Tibial nerve (tissue), 4 donors: ENCODE measurements at places on chromosomes 2 and 18.
A peak's percentile ranks its signal among the peaks of the same experiment; 100 is the strongest.

- DNase-seq = no peak
Observed at GRCh38 chr18:8811115-8811514, 105.8 kb downstream of the MTCL1 start.

- no peak for DNase-seq
Observed at GRCh38 chr2:156512451-156512850, 76.3 kb downstream of the GPD2 start.

DNA sequence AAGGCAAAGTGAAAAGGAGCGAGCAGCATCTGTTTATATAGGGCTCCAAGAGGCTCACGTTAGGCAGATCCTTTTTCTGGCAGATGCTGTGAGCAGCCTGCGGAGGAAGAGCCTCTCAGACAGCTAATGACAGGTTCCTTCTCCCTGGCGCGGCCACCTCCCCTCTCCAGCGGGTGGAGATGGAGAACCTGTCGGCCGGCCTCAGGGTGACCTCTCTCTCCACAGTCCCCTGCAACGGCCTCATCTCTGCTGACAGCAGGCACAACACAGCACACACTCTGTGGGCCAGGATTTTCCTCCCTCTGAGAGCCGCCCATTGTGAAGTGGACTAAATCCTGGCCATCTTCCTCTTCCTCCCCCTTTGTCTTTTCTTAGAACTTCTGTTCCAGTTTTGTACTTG is 119.8 kb downstream of the PRKCE start:
- DNase-seq = peak; percentile 25

DNA sequence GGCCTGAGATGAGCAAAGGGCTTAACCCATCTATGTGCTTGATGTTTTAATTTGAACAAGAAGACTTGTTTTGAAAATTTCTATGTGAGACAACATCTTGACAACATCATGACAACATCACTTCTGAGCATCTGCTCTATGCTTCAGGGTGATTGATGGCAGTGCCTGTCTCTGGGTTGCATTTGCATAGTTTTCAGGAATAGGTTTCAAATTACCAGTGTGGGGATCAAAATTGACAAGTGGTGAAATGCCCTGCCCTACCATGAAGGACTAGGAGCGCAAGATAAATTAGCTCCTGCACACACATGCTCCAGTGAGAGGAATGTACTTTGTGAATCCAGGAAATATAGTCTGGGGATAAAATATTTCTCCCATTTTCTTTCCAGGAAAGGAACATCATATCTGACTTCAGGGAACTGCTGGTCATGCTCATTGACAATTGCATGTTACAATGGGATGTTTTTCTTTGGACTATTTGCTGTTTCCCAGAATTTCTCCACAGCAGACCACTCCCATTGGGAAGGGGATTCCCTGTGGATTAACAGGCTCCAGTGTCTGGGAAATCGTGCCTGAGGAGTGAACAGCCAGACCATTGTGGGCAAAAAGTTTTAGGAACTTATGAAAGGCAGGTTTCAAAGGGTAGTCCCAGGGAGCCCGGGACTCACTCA is 45.3 kb upstream of the IL1R2 start:
- DNase-seq = no peak

GRCh38 chr2:128380961-128381938 is 62.6 kb upstream of the HS6ST1 start:
- DNase-seq = no peak

DNA sequence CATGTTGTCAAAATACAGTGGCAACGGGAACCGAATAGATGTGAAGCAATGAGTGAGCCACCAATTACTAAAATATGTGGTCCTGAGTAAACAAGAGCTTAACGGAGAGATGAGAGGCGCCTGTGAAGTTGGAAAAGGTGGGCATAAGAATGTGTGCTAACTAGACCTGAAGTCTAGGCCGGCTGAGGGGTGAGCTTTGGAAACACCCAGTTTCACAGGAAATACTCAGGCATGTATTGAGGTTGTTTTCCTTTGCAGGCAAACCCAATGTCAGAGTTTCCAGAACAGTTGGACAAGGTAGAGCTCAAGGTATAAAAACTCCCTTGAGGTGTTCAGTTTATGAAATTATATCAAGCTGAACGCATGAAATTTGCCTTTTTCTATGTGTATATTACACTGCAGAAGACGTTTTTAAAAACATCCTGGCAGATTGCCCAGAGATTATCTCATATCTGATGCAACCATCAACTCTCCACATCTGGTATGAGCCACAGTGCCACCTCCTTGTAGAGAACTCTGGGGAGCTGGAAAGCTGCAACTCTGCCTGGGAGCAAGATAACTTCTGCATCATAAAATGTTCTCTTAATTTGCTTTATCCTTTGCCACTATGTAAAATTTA is 3.9 kb upstream of the WDSUB1 start:
- no peak for DNase-seq

DNA sequence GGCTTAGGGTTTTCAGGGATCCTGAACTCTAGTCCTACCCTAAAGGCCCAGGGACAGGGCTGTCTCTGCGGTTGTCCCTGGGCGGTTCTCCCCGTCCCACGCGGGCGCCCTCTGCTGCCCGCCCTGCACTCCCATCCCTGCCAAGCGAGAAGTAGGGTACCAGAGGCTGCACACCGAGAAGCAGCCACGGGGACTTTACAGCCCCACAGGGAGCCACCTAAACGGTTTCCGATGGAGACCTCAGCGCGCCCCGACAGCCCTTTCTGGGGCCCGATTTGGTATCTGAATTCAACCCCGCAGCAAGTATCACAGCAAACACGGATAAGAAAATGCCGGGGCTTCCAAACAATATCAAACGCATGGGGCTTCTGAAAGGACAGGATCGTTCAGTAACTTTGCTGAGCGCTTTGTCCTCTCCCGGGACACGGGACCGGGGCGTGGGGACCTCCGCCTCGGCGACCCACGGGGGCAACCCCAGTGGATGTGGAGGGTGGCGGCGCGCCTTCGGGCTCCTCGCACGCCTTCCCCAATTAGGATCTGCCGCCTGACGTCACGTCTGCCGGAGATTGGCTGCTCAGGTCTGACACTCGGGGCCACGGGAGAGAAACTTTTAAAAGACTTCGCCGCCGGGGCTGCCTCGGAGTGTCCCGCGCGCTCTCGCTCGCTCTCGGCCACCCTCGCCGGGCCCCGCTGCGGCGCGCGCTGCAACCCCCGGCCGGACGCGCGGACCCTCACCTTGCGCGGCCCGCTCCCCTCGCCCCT is at the start of gene LTBP1:
Gene LTBP1 (plus strand): TSS at position 640 of the 762 bp plus-strand sequence. CDS start 372 bp downstream, outside the sequence.
- peak; percentile 35 for DNase-seq

GRCh38 chr2:239181903-239182581 is 218.8 kb downstream of the HDAC4 start:
- DNase-seq = no peak

DNA sequence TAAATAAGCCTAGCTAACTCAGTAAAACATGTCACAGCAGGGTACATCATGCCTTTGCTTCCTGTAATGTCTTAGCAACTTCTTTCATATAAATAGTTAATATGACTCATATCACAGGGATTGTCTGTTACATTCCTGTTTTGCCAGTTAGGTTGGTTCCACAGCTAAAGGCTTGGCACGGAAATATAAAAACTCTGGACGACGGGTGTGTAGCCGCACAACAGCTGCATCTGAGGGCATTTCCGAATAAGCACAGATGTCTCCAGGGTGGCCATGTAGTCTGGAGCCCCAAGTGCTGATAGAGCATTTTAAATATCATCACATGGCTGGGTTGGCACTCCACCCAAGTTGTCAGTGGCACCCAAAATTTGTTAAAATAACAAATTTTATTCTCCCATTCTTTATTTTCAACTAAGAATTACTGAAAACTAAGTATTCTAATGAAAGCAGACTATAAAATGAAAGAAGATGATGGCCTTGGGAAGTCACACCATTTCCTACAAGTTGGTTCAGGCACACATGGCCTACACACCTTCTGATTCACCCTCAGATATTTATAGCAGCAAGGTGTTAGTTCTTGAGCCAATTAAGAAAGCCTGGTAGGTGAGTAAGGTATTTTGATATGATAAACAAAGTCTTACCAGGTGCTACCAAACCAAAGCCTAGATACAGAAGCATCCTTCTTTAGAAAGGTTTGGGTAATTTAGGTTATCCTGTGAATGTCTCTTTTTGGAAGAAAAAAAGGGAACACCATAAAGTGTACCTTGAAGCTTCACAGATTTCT is 61.8 kb upstream of the STK17B start:
- DNase-seq = no peak

DNA sequence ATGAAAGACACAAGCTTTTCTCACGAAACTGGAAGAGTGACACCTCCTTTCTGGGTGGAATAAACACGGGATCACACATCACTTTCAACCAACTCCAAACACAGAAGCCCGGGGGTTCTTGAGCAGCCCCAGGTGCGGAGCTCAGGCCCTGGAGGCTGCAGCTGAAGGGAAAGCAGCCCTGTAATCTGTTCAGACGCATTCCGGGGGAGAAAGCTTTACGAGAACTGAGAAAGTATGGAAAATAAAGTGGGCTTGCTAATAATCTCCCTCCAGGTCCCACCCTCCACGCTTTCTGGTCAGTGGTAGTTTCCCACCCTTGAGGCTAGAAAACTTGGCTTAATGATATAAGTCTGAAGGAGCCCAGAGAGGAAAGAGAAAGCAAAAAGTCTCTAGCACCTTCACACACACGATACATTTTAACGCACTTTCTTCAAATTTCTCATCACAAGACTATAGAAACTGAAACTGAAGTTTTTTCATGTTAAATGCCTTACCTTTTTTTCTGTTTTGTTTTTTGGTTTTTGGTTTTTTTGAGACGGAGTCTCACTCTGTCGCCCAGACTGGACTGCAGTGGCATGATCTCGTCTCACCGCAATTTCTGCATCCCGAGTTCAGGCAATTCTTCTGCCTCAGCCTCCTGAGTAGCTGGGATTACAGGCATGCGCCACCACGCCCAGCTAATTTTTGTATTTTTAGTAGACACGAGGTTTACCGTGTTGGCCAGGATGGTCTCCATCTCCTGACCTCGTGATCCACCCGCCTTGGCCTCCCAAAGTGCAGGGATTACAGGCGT is 141.3 kb downstream of the AFF3 start:
- no peak for DNase-seq

- DNase-seq = no peak
Observed at GRCh38 chr18:25516747-25517498, 165.0 kb upstream of the ZNF521 start.

GRCh38 chr2:103435010-103435409 is 673.2 kb downstream of the TMEM182 start:
- no peak for DNase-seq

- no peak for DNase-seq
Observed at GRCh38 chr2:218644721-218645120, 14.7 kb downstream of the ZNF142 start.
